Natural killer cell (primary cell): ENCODE measurements at places on chromosomes 16 and 17. TPM values are rescaled to one million over a fixed set of nuclear protein-coding genes. Genes with fewer than 3 reads are reported as not detected.

PPP4C gene
- 132 TPM for total RNA-seq

- H3K27ac ChIP-seq: no peak overlapping the region
- no peak for DNase-seq
- H3K4me3 ChIP-seq: no peak overlapping the region
- H3K27me3 ChIP-seq: no peaks in the 10 kb centered on the region
- H3K36me3 ChIP-seq: no peaks in the 10 kb centered on the region
Measured at GRCh38 chr16:83937267-83937666, 15.8 kb upstream of the OSGIN1 start.

GRCh38 chr17:11035681-11036080 lies 197.8 kb upstream of the PIRT start:
- no peaks in the 10 kb centered on the region for H3K4me1 ChIP-seq
- H3K36me3 ChIP-seq: no peaks in the 10 kb centered on the region
- no peak for DNase-seq
- no peaks in the 10 kb centered on the region for H3K27me3 ChIP-seq

DNA sequence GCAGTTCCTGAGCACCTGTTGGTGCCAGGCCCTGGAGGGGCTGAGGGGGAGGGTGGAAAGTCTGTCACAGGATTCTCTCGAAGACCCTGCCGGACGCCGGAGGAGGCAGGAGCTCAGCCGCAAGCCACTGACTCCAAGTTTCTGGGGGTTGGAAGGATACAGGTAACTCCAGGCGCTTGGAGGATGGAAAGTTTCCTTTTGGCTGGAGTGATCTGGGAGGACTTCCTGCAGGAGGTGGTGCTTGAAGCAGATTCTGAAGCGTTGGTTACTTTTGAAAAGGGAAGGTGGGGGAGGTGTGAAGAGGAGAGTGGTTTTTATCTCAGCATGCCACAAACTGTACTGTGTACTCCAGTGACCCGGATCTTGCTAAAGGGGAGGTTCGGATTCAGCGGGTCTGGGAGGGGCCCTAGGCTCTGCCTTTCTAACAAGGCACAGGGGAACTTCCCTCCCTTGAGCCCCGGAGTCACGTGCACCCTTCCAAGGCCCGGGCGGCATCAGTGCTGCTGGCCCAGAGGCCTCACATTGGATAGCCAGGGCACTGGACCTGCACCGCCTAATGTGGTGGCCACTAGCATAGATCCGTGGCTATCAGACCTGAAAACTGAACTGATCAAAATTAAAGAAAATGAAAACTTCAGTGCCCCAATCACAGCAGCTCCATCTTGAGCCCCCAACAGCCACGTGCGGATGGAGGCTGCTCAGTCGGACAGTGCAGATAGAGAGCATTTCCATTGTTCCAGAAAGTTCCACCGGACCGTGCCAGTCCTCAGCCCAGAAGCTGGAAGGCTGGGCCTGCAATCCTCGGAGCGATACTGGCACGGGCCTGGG lies 42.2 kb upstream of the GSE1 start:
- peak; percentile 69 for DNase-seq
- peak overlapping the region; percentile 35 for H3K4me3 ChIP-seq
- peak overlapping the region; percentile 86 for H3K27ac ChIP-seq

DNA sequence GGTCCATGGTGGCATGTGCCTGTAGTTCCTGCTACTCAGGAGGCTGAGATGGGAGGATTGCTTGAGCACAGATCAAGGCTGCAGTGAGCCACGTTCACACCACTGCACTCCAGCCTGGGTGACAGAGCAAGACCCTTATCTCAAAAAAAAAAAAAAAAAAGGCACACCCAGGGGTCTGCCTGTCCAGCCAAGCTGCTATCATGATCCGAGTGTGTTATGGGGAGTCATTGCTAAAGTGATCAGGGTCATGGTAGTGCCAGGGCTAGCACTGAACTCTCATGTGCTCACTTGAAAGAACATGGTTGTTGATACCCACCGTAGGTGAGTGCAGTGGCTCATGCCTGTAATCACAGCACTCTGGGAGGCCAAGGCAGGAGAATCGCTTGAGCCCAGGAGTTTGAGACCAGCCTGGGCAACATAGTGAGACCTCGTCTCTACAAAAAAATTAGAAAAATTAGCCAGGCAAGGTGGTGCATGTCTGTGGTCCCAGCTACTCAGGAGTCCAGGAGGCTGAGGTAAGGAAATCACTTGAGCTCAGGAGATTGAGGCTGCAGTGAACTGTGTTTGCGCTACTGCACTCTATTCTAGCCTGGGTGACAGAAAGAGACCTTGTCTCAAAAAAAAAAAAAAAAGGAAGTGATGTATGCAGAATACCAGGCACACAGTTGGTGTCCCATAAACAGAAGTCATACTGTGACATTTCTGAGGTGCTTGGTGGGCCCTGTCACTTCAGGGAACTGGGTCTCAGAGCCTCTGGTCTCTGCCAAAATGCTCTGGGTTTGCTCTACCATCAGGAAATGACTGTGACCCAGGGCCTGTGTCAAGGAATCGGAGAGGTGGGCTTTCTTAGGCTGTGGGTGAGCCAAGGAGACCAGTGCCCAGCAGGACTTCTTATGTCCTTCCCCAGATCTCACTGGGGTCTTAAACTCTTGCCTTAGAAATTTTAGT lies 2.2 kb downstream of the PRM1 start:
- no peak overlapping the region for H3K4me3 ChIP-seq
- no peak for DNase-seq
- H3K27ac ChIP-seq: no peak overlapping the region
- H3K36me3 ChIP-seq: no peaks in the 10 kb centered on the region
- no peaks in the 10 kb centered on the region for H3K4me1 ChIP-seq
- H3K27me3 ChIP-seq: no peaks in the 10 kb centered on the region

DNA sequence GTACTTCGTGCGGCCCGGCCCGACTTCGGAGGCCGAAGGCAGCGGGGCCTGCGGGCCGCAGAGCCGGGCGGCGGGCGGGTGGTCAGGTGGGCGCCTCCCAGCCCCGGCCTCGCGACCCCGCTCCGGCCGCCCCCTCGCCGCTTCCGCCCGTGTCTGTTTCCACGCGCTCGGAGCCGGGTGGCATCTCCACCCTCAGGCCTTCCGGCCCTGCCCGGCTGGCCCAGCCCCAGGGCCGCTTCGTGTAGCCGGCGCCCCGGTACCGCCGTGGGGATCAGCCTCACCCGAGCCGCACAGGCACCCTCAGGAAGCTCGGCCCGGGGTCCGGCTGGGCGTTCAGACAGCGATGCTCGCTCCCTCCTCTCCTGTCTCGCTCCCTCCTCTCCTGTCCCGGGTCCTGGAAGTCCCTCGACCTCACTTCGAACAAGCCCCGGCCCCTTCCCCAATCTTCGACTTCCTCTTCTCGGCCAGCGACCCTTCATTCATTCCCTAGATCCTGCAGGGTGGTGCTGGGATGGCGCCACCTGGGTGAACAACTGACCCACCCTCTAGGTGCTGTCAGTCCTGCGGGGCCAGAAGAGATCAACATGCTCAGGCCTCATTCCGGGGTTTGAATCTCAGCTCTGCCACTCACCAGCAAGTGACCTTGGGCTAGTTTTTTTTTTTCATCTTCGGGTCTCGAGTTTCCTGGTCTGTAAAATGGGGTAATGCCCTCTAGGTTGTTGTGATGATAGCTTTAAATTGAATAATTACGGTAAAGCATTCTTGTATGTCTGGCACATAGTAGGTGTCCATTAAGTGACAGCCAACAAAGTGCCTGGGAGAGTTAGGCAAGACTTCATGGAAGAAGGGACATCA lies 610 bp downstream of the VPS4A start:
- H3K4me3 ChIP-seq: peak overlapping the region; percentile 49
- no peaks in the 10 kb centered on the region for H3K27me3 ChIP-seq
- H3K4me1 ChIP-seq: peaks cover 20% of the 10 kb centered on the region
- H3K36me3 ChIP-seq: peaks cover 22% of the 10 kb centered on the region
- DNase-seq: no peak

DNA sequence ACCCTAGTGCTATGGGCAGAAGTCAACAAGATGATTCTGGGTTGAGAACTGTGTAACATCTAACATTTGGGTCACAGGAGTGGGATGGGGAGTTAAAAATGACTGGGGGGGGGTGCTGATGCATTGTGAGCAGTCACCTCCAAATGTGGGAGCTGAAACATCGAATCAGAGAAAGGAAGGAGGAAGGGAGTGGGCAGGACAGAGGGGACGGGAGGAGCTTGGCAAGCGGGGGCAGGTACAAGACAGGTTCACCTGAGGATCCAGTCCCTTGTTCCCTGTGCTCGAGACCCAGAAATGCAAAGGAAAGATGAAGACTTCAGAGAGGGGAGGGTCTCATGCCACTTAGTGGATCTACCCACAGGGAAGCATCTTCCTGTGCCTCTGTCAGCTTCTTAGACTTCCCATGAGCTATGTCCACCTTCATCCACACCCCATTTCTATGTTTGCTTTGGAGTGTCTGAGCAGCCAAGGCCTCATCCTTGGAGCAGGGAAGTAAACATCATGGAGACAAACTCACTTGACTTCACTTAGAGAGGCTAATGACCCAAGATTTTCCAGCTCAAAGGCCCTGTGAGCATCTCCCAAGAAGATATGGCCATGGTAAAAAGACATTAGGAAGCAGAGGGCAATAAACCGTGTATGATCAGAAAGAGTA lies 20.5 kb downstream of the SMPD3 start:
- H3K27me3 ChIP-seq: no peaks in the 10 kb centered on the region
- H3K4me1 ChIP-seq: no peaks in the 10 kb centered on the region
- DNase-seq: no peak
- no peaks in the 10 kb centered on the region for H3K36me3 ChIP-seq

DNA sequence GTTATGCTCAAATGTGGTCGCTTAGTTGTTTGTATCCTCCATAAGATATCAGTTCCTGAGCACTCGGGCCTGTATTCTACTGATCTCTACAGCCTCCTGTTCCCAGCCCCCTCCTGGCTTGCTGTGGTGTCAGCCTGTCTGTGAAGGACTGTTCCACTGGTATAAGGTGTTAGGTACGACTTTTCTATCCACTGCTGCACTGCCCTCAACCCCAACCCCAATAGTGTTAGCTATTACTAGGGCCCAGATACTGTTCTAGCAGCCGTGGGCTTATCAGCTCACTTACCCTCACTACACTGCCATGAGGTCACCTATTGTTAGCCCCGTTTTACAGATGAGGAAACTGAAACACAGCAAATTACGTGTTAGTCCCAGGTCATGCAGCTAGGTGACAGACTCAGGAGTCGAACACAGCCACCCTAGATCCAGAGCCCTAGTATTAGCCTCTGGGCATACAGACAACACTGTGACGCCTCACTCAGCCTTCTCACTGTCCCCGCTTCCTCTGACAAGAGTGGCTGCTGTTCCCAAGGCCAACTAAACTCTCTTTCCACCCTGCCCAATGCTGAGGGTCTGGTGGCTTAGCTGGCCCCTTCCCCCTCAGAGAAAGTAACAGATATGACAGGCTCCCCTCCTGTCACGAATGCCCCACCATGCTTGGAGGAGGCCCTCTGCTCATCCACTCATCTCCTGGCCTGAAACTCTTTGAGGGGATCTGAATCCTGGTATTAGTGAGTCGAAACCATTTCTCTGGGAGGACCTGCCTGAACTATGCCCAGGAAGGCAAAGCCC lies 25.6 kb upstream of the ZNF652 start:
- H3K4me1 ChIP-seq: peaks cover 57% of the 10 kb centered on the region
- peak overlapping the region; percentile 90 for H3K27ac ChIP-seq
- H3K36me3 ChIP-seq: no peaks in the 10 kb centered on the region
- H3K27me3 ChIP-seq: no peaks in the 10 kb centered on the region
- DNase-seq: peak; percentile 64
